ENCODE measurements at places on chromosomes 4 and X.
A peak's percentile ranks its signal among the peaks of the same experiment; 100 is the strongest.

DNA sequence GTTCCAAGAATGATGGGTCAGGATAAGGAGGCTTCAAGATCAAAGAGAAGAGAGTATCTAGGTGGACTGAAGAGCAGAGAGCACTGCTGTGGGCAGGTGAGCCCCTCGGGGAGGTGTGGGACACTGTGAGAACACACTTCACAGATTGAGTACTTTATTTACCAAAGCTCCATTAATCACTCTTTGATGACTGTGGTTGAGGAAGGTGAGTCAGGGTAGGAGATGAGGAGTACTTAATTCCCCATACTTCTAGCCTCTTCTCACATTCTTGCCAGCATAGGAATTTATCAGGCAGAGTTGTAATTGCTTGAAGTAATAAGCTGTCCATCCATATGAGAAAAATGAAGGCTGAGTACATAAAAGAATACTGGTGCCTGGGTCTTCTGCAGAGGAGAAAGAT, 375.3 kb downstream of the PCDH10 start:
- DNase-seq, result no peak

DNA sequence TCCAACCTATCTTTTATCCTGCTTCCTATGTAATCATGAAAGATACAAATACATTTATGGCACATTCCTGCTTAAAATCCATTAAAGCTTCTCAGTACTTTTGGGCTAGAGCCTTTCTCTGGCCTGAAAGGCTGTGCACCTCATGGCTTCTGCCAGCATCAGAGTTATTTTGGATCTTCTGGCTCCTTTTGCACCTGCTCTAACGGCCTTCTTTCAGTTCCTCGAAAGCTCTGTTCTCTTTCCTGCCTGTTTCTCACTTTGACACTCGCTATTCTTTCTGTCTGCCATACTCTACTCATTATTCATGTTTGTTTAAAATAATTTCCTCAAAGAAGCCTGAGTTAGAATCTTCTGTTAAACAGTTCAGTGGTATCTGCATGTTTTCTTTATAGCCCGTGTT, 86.0 kb downstream of the LRP2BP start:
- DNase-seq, result no peak

GRCh38 chr4:65367306-65367705, 303.0 kb downstream of the EPHA5 start:
- peak; percentile 4 for DNase-seq

- DNase-seq, result peak; percentile 83
Observed at GRCh38 chrX:40644821-40645358, 2.5 kb downstream of the CXorf38 start.

DNA sequence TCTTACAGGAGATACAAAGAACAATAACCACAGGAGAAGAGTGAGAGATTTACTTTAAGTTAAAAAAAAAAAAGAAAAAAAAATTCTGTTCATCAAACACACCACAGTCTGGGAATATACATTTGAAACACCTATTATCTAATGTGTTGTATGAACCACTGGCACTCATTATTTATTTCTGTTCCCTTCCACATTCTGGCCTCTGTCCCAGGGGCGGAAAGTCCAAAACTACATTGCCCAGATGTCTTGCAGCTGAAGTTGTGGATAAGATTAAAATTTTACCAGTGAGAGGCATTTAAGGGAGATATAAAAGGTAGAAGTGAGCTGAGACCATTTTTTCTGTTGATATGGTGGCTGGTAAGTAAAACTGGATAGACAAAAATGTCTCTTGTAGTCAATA, 56.2 kb downstream of the SCLT1 start:
- no peak for DNase-seq

GRCh38 chr4:126762663-126763247, 870.0 kb upstream of the INTU start:
- peak; percentile 15 for DNase-seq

DNA sequence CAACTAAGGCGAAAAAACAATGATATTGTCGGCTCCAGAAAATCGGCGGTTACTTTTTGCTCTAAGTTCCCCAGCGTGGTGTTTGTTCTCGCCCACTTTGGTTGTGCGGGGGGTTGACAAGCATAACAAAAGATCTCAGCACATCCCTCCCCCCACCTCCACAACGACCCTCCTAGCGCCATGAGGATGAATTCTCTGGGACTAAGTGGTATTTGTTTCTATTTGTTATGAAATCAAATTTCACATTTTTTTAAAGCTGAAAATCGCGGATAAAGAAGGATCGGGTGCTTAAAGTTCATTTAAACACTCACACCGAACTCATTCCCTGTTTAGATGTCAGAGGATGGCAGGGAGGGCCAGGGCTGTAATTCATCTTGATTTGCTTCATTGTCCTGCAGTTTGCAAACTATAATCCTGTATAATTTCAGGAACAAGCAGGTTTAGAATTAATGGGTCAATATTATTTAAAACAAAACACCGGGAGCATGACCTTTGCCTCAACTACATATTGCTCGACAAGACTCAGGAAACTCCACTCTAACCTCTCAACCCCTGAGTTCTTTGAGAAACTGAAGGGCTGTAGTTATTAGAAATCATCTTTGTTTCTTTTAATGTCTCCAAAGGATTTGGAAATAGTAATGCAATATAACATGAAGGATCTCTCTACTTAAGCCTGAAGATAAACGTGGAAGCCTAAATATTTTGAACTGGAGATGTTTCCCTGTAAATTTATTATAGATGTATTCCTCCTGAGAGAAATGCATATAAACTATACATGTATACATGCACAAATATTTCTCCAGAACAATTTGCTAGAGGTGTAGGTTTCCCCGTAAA, 6.4 kb downstream of the PITX2 start:
- DNase-seq, result no peak

GRCh38 chr4:80086296-80086695, 13.3 kb upstream of the ANTXR2 start:
- DNase-seq, result no peak

DNA sequence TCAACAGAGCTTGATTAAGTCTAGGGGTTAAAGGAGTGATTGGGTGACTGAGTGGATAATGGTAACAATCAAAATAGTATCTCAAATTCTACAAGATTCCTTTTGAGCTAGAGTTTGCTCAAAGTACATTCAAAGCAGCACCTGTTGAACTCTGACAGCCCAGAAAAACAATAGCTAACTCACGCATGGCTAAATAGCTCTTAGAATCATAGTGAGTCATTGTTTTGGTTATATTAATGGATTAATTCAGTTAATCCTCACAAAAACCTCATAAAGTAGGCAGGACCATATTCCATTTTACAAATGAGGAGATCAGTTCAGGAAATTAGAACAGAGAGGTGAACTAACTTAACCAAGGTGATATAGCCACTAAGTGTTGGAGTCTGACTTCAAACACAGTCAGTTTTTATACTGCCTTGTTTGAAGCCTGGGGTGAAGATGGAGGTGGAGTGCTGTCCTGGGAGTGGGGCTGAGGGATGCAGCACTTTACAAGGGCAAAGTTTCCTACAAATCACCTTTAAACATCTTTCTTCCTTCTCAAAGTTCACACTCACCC, 35.9 kb upstream of the PPM1K start:
- no peak for DNase-seq

DNA sequence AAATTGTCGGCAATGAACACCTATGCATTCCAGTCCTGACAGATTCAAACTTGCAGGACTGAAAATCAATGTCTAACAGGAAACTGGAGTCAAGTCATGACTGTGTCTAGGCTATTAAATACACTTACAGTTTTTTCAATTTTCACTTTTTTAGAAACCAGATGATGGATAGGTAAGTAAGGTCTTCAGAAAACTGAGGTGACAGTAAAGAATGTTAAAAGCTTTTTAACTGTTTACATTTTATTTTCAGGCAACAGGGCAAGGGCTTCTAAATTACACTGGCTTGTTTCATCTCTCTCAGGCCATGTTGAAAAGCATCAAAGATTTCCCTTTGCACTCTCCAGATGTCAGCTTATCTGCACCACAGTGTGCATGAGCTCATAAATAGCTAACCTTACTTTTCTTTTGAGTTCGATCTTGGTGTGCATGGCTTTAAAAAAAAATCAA, 65.2 kb downstream of the SEC24D start:
- DNase-seq, result no peak

DNA sequence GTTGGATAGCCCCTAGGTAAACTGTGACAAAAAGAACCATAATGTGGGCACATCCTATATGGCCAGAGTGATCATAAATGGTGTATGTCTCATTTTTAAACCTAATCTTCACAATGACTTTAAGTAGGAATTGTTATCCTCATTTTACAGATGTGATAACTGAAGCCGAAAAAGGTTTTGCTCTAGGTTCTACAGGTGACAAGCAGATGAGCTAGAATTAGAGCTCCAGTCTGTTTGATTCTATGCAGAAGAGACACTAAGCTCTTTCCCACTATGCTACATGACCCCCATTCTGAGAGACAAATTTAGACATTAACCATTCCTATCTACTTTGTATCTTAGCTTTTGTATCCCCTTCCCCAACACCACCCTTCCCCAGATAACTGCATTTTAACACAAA, 2.0 kb downstream of the AREG start:
- DNase-seq, result no peak

- no peak for DNase-seq
Observed at GRCh38 chr4:152110780-152111179, 350.0 kb upstream of the GATB start.

DNA sequence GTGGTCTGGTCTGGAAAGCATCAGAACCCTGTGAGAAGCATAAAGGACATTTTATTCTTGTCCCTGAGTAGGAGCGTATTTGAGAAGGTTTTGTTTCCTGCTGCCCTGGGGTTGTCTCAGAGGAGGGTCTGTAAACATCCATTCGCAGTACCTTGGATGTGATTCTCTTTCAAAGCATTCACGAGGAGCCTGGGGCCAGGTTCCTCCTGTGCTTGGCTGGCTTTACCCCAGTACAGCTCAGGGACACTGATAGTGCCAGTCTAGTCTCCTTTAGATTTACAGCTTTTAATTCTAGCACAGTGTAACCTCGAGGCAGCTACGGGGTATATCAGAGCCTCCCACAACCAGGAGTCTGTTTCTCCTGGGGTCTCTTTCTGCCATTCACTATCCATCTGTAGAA, 2.7 kb downstream of the CLRN2 start:
- DNase-seq, result no peak

- DNase-seq, result no peak
Observed at GRCh38 chr4:794900-795725, 30.8 kb downstream of the CPLX1 start.

DNA sequence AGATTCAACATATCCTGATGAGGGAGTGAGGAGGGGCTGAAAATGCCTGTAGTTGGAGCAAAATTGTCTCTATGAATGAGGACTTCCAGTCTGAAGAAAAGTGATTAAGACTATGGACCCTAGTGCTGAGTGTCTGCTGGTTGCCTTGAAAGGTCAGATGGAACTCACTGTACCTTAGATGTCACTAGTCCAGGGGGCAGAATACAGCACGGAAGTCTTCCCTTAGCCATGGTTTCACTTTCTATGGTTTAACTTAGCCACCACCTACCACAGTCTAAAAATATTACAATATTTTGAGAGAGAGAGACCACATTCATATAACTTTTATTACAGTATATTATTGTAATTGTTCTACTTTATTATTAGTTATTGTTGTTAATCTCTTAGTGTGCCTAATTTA, 223.1 kb downstream of the FMR1NB start:
- DNase-seq, result no peak

- no peak for DNase-seq
Observed at GRCh38 chrX:107227780-107228485, 21.5 kb downstream of the DNAAF6 start.

- no peak for DNase-seq
Observed at GRCh38 chr4:43837171-43837570, 611.4 kb downstream of the KCTD8 start.

DNA sequence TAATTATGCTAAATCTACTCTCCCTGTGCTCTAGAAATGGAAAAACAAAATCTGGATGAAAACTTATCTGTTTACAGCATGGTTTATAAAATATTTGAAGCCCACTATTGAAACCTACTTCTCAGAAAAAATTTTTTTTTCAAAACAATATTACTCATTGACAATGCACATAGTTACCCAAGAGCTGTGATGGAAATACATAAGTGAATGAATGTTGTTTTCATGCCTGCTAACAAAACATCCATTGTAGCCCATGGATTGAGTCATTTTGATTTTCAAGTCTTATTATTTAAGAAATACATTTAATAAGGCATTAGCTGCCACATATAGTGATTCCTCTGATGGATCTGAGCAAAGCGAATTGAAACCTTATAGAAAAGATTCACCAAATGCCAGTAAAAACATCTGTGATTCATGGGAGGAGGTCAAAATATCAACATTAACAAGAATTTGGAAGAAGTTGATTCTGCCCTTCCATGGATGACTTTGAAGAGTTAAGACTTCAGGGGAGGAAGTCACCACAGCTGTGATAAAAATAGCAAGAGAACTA, 144.7 kb upstream of the HHIP start:
- DNase-seq, result no peak

DNA sequence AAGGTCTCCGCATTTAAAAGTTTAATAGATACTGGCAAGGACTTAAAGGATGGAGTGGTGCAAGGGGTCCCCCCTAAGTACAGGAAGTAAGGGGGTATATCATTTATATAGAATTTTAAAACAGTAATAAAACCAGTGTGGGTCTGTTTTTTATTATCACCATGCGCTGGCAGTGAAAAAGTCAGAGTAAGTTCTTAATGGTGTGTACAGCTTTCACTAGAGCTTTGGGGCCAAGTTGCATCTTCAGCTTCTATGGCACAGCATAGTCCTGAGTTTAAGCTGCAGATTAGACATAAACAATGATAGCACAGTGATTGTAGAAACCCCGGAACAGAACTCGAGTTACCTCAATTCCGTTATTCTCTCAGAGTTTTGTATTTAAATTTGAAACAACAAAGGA, 27.6 kb downstream of the RHOH start:
- DNase-seq, result no peak

GRCh38 chrX:38004046-38004445, 2.3 kb upstream of the SYTL5 start:
- peak; percentile 11 for DNase-seq

All from fibroblast of mammary gland (primary cell).